ENCODE measurements at places on chromosomes 7 and 10.

DNA sequence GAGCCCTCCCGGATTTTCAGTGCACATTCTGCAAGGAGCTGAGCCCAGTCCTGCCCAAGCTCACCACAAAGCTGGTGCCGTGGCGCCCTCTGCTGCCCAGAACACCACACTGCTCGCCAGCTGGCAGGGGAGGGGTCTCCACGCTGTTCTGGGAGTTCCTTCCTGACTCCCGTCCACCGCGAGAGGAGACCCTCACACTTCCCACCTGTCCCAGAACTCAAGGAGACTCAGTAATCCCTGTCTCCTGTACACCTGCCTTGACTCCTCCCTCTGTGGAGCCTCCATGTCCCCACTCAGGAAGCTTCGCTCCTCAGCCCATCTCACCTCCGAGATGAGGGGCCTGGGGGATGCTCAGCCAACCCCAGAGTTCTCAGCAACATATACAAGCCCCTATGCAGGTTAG lies 11.3 kb downstream of the C10orf105 start:
- DNase-seq, result no peak

- DNase-seq, result no peak
Measured at GRCh38 chr7:151431768-151432311, 8.1 kb downstream of the CRYGN start.

DNA sequence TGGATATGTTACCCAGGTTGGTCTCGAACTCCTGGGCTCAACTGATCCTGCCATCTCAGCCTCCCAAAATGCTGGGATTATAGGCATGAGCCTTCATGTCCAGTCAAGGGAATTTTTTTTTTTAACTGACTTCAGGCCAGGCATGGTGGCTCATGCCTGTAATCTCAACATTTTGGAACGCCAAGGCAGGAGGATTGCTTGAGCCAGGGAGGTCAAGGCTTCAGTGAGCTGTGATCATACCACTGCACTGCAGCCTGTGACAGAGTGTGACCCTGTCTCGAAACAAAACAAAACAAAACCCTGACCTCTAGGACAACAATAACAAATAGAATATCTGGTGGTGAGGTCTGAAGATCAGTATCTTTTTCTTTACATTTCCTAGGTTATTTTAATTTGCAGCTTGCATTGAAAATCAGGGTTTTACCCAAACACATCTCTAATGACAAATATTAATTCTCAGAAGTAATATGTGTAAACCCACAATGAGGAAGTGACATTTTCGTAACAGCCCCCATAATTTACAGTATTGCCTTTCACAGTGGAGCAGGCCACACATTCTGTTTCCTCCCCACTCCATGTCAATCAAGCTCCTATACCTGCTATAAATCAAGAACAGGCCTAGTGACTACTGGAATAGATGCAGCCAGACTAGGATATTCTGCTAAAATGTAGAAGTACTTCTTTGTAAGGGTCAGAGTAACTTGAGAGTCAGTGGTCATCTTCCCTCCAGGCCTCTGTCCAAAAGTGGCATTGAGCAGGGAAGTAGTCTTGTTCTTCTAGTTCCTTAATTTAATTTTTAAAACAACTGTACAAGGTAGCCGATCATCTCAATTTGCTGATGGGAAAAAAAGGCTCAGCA lies 43.3 kb upstream of the ECHDC3 start:
- no peak for DNase-seq

DNA sequence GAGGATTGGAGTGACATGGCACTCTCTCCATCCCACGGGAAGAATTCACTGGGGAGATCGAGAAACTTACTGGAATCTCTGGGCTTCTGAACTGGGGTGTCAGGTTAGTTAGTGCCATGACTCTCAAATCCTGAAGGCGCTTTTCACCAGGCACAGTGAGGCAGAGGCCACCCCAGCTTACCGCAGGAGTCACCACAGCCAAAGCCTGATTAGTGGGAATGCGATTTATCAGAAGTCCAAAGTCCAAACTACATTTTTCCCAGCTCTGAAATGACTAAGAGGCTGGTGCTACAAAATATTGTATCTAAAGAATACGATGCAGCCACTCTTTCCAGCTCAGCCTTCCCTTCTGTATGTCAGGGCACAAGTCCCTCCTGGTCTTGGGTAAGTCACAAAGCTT lies 334.8 kb upstream of the SHH start:
- DNase-seq, result no peak

DNA sequence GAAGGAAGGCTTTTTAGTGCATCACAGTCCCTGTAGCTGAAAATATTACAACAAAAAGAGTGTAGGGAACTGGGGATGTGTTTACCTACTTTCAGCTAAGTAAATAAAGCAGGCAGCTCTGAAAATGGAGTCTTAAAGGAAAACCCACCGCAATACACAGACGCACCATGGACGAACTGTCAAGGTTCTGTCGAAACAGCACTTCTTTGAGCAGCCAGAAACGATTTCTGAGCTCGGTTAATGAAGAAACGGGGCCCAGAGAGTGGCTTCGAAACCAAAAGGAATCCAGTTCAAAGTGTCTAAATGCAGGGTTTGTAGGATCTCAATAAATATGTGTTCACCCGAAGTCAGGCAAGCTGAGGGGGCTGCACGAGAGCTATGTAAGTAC lies 275.4 kb upstream of the NEBL start:
- peak; percentile 80 for DNase-seq

GRCh38 chr7:85525676-85526075 lies 338.8 kb upstream of the SEMA3D start:
- DNase-seq, result no peak

DNA sequence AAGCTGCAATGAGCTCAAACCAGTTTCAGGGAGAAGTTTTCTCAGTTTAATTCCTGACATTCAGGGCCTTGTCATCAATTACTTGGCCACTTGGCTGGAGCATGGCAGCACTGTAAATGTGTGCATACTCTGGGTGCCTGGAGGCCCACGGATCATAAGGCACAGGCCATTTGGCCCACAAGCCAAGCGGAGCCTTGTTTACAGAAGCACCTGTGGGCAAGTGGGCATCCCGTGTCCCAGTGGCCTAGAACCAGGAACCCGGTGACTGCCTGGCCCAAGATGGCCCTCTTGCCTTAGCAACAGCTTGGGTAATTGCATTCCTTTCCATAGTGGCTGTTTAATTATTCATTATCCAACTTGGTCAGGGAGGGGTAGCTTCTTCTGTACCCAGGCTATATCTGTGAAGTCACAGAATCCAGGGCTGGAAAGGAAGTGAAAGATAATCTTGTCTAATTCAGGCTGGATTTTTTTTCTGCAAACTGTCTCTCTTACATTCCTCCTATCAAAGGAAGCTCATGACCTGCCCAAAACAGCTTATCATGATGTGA lies 426.4 kb upstream of the ZMIZ1 start:
- DNase-seq, result no peak

GRCh38 chr10:105973360-105973759 lies 1191.1 kb downstream of the SORCS1 start:
- DNase-seq, result no peak

DNA sequence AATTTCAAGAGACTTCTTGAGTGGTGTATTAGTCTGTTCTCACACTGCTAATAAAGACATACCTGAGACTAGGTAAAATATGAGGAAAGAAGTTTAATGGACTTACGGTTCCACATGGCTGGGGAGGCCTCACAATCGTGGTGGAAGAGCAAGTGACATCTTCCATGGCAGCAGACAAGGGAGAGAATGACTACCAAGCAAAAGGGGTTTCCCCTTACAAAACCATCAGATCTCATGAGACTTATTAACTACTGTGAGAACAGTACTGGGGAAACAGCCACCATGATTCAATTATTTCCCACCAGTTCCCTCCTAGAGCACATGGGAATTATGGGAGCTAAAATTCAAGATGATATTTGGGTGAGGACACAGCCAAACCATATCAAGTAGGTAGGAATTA lies 150.5 kb downstream of the PCDH15 start:
- DNase-seq, result no peak

- DNase-seq, result no peak
Measured at GRCh38 chr7:75579899-75580298, 87.8 kb downstream of the SPDYE5 start.

- DNase-seq, result no peak
Measured at GRCh38 chr7:155824227-155824886, 12.1 kb upstream of the SHH start.

DNA sequence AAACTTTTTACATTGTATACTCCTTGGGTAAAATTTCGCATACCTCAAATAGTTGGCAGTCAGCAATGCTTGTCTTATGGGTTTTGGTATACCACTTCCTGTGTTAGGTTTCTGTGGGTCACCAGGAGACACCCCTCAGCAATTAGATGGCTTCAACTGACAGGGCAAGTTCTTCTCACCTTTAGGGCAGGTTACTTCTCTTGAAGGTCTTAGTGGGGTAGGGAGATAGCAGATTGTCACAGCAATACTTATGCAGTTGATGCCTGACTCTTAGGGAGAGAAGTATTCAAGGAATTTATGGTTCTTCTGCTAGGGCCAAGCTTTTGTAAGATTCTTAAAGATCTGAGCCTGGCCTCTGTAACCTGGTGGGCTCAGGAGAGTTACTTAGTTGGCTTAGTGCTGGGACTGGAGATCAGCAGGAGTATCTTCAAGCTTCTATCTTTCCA lies 42.9 kb downstream of the MKLN1 start:
- no peak for DNase-seq

- no peak for DNase-seq
Measured at GRCh38 chr10:21300551-21300950, 224.9 kb downstream of the SKIDA1 start.

DNA sequence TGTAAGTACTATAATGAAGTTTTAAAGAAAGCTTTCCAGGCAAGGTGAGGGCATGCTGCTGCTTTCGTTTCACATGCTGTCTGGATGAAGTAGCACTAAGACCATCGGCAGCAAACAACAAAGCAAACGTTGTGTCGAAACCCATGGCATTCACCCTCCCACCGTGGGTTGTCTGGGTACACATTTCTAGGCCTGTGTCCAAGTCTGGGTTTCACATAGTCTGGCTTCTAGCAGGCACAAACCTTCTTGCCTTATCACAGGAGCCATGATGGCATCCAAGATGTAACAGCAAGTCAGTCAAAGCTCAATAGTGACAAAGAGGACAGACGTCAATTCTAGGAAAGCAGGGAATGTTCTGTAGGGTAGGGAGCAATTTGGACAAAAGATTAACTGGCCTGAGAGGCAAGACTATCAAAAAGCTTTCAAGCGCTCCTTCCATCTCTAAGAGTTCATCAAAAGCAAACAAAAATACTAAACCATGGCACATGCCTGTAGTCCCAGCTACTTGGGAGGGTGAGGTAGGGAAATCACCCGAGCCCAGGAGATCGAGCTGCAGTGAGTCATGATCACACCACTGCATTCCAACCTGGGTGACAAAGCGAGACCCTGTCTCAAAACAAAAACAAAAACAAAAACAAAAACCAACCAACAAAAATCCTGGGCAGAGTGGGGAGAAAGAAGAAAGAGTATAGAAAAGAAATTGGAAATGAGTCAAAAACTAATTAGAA lies 42.7 kb downstream of the PAXIP1 start:
- no peak for DNase-seq

DNA sequence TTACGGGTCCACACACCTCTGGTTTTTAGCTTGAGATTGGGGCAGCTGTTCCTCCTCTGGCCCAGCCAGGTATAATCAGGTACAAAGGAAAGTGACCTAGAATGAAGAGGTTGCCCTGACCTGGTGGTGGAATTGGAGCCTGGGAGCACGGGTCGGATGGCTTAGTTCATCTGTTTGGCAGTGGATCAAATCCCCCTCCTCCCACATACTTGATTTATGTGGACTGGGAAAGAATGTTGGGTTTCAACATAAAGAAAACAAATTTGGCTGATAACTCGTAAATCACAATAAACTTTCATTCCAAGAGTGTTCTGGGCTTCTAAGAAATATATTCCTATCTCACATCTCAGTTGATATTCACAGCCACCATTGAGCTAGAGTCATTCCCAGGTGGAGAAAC lies 186.8 kb downstream of the CUX1 start:
- DNase-seq, result no peak

DNA sequence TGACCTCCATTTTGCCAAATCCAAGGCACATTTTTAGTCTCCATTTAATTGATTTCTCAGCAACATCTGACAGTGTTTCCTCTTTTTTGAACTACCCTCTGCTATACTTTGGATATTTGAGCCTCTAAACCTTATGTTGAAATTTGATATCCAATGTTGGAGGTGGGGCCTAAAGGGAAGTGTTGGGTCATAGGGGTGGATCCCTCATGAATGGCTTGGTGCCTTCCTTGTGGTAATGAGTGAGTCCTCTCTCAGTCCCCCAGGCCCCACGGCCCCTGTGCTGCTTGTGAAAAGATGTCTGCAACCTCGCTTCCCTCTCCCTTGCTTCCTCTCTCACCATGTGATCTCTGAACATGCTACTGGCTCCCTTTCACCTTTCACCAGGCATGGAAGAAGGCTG lies 96.8 kb upstream of the DGKB start:
- DNase-seq, result no peak

- no peak for DNase-seq
Measured at GRCh38 chr7:73452999-73453635, 19.5 kb downstream of the FZD9 start.

GRCh38 chr7:91289633-91290254 lies 25.5 kb downstream of the FZD1 start:
- DNase-seq, result no peak

- DNase-seq, result no peak
Measured at GRCh38 chr10:4538016-4538415, 288.0 kb upstream of the AKR1E2 start.

- DNase-seq, result no peak
Measured at GRCh38 chr7:81297317-81297716, 378.5 kb upstream of the SEMA3C start.

DNA sequence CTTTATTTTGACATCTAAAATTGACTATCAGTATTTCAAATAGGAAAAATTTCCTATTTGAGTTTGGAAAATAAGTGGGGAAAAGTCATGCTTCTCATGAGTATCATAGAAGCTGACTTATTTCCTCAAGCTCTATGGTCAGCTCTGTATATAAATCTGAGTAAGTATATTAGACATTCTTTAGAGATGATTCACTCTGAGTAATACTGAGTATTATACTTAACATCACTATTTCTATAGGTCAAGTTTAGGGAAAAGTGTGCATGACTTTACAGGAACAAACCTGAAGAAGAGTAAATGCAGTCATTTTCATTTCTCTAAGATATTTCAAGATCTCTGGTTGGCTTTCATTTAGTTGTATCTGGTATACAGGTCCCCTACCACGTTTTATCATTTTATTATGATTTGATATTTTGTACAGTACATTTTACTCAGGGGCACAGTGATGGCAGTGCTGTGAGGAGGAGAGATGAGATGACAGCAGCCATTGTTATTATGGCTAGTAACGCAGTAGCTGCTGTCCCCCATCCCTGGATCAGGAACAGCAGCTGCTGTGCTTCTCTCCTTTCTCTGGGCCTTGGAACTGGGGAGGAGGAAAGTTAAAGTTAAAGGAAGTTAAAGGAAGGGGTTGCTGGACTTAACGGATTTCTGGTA lies 15.2 kb downstream of the SND1 start:
- no peak for DNase-seq

DNA sequence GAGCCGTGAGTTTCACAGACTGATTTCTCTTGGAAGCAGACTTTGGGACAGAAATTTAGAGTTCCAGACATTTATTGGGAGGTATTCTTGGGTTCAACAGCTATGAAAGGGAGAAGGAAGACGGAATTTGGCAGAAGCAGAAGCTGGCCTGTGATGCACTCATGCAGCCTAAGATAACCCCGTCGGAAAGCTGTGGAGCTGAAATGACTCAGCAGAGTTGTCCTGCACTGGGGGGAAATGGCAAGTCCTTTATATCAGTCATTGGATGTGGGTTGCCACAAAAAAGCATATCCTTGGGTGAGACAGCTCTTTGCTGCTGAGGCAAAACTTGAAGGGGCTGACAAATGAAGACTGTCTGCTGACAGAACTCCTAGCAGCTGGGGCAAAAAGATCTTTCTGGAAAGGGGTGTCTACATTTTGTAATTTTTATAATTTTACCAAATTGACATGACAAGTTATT lies 11.5 kb upstream of the MICU1 start:
- DNase-seq, result no peak

GRCh38 chr10:34175121-34175520 lies 640.0 kb downstream of the PARD3 start:
- DNase-seq, result no peak
